ENCODE measurements at places on chromosomes 3 and 15. TPM values are rescaled to one million over a fixed set of nuclear protein-coding genes. Genes with fewer than 3 reads are reported as not detected.

DNA sequence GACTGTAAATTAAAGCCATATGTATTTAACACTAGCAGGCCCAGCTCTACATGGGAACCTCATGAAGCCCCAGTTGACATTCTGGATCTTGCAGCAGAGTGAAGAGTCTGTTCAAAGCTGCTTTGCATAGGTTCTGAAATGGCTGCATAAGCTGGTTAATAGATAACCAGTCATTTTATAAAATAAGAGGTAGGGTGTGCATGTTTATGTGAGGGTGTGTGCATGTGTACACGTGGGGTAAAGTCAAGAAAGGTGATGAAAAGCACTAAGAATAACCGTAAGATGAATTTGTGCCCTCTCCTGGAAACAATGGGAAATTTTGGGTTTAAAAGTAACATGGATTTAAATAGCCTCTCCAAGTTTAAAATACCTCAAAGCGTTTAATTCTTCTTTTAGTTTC lies 33.0 kb downstream of the PAQR9 start:
- DNase-seq: no peak

- DNase-seq: no peak
Observed at GRCh38 chr15:38975282-38975990, 410.8 kb upstream of the RASGRP1 start.

- DNase-seq: no peak
Observed at GRCh38 chr3:149494759-149495580, 20.5 kb downstream of the TM4SF4 start.

IRAK2 gene
- 1.5 TPM for total RNA-seq

DNA sequence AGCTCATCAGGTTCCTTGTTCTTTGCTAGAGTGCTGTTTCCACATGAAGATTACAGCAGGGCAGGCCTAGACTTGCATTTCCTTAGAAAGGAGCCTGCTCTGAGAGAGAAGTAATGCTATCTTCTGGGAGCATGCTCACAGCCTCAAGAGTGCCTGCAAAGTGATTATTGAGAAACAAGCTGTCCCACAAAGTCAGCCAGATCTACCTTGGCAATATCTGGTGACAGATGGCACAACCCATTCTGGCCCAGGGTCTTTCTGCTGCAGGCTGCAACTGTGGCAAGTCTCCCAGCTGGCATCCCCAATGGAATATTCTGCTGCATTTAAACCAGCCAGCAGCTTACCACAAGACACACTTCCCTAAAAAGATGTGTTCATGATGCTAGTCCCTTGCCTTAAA lies 29.3 kb downstream of the MTMR10 start:
- peak; percentile 74 for DNase-seq

CEMIP gene
- total RNA-seq: 7.1 TPM

GRCh38 chr15:67745073-67746006 lies 80.0 kb upstream of the SKOR1 start:
- no peak for DNase-seq

- no peak for DNase-seq
Observed at GRCh38 chr15:98690272-98690950, 42.1 kb downstream of the IGF1R start.

DNA sequence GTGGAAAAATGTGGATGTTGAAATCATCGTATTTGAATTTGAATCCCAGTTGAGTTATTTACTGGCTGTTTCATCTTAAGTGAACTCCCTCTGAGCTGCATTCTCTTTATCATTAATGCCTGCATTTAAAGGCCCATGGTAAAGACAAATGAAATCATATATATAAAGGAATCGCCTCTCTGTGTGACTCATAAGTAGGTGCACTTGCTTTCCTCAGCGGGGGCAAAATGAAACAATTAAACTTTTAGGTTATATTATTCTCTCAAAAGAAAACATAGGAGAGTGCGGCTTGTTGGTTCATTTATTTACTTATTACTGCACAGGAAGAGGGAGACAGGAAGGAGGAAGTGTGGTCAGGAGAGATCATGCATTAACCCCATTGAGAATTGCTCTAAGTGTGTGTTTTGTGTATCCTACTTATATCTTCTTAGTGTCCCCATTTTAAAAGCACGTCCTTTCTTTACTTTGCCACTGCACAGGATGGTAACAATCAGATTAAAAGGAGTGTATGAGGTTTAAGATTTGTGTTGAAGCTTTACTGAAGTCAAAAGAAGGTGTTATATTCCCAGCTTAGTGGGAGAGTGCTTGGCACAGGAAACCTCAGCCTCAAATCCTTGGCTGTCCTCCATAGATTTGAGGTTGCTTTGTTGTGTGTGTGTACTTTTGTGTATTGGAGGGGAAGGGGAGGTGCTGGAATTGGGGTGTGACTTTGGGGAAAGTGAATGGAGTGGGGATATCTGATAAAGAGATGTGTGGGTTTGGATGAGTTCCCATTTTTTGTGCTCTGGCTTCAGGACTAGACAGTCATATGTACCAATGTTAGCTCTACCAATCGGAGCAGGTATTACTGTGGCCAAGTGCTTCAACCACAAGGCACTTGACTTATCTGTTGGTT lies 595.8 kb upstream of the NR2F2 start:
- no peak for DNase-seq

- DNase-seq: no peak
Observed at GRCh38 chr3:129525341-129525968, 3.0 kb upstream of the RHO start.

MOBP gene
- total RNA-seq: 0.73 TPM

DNA sequence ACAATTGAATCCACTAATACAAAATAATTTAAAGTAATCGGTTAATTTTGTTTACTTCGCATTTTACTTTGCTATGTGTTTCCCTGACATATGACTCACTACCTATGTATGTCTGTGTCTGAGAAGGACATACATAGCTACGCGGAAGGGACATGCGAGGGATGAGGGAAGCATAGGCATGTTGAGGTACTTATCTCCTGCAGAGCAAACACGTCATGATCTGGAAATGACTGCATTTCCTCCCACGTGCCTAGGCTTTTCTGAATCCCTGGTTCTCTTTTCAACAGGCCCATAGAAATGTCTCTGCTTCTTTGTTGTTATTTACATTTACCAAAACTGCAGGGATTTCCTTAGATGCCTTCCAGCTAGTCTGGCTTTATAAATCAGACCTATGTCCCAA lies 27.5 kb downstream of the ALCAM start:
- DNase-seq: no peak

- no peak for DNase-seq
Observed at GRCh38 chr15:27088584-27089232, 117.7 kb downstream of the GABRG3 start.

DNA sequence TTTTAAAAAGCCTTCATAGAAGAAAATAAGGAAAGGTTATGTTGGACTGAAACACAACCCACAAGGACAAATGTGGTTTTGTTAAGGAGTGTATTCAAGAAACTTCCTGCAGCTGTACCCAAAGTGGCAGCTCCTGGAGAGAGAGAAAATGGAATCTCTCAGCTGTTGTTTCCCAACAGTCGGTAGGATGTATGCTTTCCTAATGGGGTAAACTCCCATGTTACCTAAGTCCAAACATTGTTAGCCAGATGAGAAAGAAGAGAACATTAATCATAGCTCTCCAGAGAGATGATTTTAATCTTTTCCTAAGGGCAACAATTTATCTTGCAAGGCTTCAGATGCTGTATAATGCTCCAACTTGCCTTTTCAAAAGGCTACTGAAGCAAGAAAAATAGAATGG lies 22.6 kb upstream of the TEX9 start:
- DNase-seq: no peak

- no peak for DNase-seq
Observed at GRCh38 chr3:72763751-72764440, 84.3 kb downstream of the SHQ1 start.
